ENCODE measurements at places on chromosomes 5 and 9. TPM values are rescaled to one million over a fixed set of nuclear protein-coding genes. Genes with fewer than 3 reads are reported as not detected.
A peak's percentile ranks its signal among the peaks of the same experiment; 100 is the strongest.

GRCh38 chr9:123608104-123608503, 252.1 kb downstream of the CRB2 start:
- no peak for DNase-seq

ZDHHC11B gene
- 7.3 TPM for polyA plus RNA-seq

- no peak for DNase-seq
These were observed 42.0 kb downstream of the TRPM3 start for GRCh38 chr9:71079451-71079850.

- no peak for DNase-seq
These were observed 17.0 kb downstream of the PTBP3 start for GRCh38 chr9:112316258-112316943.

PLCXD3 gene
- 0.03 TPM for polyA plus RNA-seq

GRCh38 chr9:129886226-129887174, 51.2 kb downstream of the USP20 start:
- no peak for DNase-seq

DNA sequence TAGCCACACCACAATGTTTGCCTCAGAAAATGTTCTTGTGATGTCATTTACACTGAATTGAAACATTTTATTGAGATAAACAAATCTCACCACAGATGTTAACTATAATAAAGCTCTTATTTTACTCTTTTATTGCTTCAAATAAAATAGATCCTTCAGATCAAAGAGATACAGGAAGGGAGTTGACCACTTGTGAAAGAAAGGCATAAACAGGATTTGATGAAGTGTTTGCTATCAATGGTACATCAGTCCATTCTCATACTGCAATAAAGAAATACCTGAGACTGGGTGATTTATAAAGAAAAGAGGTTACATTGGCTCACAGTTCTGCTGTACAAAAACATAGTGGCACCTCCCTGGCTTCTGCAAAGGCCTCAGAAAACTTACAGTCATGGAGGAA, 40.2 kb upstream of the OR13F1 start:
- DNase-seq, result no peak

DNA sequence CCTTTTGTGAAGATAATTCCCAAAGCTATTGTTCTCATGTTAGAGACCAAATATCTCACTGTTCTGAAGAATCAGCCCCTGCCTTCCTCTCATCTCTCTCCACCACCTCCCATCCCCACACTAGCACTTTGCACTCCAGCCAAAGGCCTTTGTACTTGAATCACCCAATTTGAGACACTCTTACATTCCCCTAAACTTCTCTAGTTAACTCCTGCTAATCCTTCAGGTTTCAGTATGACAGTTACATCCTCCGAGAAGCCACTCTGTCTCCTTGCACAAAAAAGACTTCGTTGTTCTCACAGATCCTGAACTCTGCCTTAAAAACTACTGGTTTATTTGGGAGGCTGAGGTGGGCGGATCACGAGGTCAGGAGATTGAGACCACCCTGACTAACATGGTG, 227.5 kb downstream of the PIK3R1 start:
- DNase-seq, result no peak

DNA sequence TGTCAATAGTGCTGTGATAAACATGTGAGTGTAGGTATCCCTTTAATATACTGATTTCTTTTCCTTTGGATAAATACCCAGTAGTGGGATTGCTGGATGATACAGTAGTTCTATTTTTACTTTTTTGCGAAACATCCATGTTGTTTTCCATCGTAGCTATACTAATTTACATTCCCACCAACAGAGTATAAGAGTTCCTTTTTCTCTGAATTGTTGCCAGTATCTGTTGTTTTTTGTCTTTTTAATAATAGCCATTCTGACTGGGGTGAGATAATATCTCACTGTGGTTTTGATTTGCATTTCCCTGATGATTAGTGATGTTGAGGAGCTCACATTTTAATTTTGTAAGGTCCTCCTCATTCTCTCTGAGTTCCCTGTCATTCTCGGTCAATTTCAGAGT, 71.1 kb upstream of the NFIL3 start:
- no peak for DNase-seq

CXCL14 gene
- polyA plus RNA-seq, result 41.2 TPM

GRCh38 chr9:131892162-131892707, 152.4 kb upstream of the RAPGEF1 start:
- no peak for DNase-seq

GRCh38 chr9:107624234-107624948, 134.8 kb upstream of the KLF4 start:
- DNase-seq, result peak; percentile 40

DNA sequence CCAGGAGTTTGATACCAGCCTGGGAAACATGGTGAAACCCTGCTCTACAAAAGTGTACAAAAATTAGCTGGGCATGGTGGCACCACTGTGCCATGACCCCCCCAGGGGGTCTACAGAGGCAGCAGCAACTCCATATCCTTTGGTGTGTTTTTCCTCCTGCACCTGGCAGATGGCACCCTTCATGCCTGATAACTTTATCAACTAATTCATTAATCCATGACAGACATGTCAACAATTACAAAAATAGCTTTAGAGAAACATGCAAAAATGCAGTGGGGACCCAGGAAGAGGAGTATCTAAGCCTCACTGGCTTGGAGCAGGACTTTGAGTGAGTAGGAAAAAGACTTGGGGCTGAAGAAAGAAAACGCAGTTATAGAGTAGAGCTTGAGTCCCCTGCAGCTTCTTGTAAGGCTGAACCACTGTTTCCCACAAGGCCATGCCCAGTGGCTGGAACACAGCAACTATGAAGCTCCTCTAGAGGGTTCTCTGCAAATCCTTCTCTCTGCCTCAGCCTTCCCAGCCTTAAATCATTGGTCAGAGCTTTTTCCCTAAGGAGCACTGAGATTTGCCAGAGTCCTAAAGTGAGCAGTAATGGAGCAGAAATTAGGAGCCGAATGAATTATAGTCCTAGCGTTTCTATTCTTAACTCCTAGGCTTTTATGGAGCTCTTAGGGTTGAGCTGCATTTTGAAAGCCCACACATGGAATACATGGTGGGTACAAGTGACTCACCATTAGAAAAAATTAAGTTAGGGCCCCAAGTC, 25.5 kb upstream of the B4GALT1 start:
- DNase-seq, result no peak

- DNase-seq, result no peak
These were observed 52.5 kb downstream of the NR3C1 start for GRCh38 chr5:143350751-143351602.

GRCh38 chr5:7794311-7794710, 56.6 kb downstream of the CFAP90 start:
- no peak for DNase-seq

GRCh38 chr9:114047717-114048116, 30.4 kb downstream of the AMBP start:
- no peak for DNase-seq

PDLIM4 gene
- polyA plus RNA-seq, result 51.7 TPM

GRCh38 chr9:38009035-38009501, 60.0 kb downstream of the SHB start:
- no peak for DNase-seq

DNA sequence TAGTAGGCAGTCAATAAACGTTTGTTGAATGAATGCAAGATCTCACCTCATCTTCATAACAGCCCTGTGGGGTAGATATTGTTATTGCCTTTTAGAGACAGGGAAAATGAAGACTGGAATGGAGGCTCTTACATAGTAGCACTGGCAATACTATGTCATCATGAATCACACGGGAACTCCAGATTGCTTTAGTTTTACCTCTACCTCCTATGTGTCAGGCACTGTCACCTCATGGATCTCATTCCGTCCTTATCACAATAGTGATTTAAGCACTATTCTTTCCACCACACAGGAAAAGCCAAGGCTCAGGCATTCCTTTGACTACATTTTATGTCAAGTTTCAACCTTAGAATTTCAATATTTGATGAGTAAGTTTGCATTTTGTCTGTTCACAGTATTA, 2.9 kb upstream of the EPB41L4B start:
- DNase-seq, result no peak

KCNN2 gene
- polyA plus RNA-seq, result 9.6 TPM

DNA sequence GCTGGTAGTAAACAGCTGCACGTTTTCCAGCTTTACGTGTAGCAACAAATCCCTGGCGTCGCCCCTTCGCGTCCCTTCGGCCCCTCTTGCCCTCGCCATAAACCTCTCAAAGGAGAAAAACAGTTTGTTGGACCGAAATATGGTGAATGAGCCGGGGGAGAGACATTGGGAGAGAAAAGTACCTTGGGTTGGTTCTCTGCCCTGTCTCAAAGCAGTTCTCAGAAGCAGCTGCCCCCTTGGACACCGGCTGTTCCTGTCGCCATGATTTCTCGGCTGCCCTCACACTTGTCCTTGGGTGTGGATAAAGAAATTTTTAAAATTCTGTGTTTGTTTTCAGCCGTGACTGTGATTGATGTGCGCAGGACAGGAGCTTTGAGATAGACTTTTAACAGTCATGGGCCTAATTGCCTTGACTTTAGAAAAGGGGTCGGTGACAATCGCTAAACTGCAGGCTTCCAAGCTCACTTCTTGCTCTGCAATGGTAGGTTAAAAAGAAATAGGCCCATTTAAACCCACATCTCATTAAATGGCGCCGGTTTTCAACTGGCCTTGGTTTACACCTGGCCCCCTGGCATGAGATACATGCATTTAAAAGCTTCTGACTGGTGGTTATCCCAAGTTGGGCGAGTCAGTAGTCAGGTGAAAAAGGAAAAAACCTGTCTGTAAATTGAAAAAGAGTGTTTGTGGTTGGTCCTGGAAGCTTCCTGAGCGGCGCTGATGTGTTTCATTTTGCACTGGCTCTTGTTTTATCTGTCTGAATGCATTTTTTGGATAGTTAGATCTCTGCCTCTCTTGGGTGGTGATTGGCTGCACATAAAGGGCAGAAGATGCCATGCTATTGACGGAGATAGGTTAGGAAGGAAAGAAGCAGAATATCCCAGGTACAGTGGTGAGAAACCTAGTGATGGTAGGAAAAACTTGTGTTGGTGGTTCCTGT, 983 bp downstream of the RCL1 start:
- DNase-seq, result no peak

DNA sequence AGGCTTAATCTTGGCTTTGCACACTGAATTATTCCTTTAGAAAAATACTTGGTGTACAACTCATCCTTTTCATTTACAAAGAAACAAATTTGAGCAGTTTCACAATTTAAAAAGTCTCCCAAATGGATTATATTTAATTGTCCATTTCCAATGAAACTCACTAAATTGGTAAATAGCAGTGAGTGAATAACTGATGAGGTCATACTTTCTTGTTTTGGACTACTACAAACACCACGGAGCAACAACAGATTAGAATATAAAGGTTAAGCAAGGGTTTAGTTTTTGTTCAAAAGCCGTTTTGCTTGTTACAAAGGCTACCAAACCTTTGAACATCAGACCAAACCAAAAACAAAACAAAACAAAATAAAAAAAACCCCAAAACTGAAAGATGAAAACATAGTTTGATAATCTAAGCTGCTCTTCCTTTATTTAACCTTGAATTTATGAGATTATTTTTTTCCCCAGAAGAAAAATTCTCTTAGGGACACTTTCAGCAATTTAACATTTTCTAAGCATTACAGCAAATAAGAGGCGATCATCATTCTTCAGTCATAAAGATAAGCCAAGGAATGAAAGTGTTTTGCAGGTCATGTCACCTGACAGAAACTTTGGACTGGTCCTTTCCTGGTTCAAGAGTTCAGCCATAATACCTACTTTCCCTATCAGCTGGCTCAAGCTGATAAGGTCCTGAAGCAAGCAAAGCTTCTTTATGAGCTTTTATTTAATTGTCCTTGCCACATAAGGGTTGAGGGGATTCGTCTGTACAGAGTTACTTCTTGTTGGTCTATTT, 99.7 kb upstream of the CDKN2B start:
- no peak for DNase-seq

DNA sequence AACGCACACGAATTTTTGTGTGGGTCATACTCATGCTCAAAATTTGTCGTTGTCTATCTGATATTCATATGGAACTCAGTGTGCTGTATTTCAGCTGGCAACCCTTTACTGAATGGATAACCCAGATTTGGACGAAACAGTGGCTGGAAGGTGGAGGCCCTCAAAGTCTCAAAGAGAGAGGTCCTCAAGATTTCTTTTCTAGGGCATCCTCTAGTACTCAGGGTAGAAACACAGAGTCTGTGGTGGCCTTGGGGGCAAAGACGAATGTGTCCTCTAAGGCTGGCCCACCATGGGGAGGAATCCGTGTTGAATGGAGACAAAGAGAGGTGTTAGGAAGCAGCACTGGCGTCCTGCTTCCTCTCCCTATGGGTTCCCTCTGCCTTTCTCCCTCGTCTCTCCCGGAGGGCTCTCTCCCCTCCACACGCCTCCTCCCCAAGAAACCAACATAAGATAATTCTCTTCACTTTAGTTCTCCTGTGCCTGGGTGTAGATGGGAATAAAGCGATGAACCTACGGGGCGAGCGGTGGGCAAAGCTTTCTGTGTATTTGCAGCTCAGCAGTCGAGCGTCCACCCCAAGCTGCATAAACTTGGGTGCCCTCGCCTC, 333.7 kb downstream of the CWC27 start:
- DNase-seq, result peak; percentile 27

DNA sequence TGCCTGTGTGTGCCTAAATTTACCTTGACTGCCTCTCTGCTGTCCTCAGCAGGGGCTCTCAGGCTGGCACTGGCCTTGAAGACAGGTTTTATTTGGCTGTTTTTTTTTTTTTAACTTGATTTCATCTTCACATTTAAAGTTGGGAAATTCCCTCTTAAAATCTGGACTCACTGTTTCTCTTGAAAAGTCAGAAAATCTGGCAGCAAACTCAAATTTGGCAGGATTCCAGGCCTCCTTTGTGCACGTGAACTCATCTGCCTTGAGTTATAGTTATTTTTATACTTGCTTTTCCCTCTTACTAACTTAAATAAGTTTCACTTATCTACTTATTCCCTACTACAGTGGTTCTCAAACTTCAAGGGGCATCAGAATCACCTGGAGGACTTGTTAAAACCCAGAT, 118.4 kb upstream of the MAP3K1 start:
- DNase-seq, result peak; percentile 83

AMBP gene
- 0.27 TPM for polyA plus RNA-seq

DNA sequence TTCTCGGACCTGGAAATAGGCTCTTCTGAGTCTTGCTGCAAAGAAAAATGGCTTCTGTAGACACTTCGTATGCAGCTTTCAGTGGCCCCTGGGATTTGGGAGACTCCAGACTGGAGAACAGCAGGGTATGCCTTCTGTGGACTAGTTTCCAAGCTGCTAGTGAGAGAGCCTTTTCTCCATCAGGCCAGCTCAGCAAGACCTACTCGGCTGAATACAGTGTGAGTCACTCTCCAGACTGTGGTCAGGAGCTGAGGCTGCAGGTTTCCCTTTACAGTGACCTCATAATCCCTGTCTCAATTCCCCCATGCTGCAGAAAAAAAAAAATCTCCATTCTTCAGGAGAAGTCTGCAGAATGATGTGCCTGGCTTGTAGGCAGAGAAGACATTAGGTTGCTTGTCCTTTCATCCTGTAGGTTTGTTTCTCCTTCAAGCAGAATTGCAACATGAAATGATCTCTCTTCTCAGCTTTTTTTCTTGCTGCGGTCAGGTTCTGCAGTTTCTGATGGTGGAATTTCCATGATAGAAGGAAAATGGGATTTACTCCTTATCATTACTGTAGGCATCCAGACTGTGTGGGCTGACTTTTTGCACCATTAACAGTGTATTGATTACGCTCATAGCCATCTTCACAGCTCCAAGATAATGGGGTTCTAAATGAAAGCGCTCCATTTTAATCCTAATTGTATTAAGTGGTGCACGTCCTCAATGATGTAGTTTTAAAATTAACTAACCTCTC, 78.3 kb upstream of the TNFSF8 start:
- DNase-seq, result no peak

NUDT12 gene
- polyA plus RNA-seq, result 15.1 TPM
